Activated T-cell treated with anti-CD3 and anti-CD28 coated beads, Interleukin-2, amount 50 U/mL, for 1 hour (primary cell): ENCODE measurements at places on chromosomes 5 and 9.

GRCh38 chr9:126378761-126379160 is 52.1 kb downstream of the MVB12B start:
- no peak for DNase-seq

- no peak for DNase-seq
These were observed 45.3 kb downstream of the PLPP7 start for GRCh38 chr9:131334629-131335367.

- no peak for DNase-seq
These were observed 134.6 kb upstream of the RANBP3L start for GRCh38 chr5:36436306-36436705.

- no peak for DNase-seq
These were observed 373.0 kb upstream of the MEF2C start for GRCh38 chr5:89255845-89256463.

- no peak for DNase-seq
These were observed 188.6 kb upstream of the ZNF608 start for GRCh38 chr5:124935065-124935464.

- DNase-seq: no peak
These were observed 90.1 kb downstream of the ARHGAP26 start for GRCh38 chr5:142860270-142860669.

GRCh38 chr5:4734348-4734747 is 405.8 kb upstream of the ADAMTS16 start:
- no peak for DNase-seq

DNA sequence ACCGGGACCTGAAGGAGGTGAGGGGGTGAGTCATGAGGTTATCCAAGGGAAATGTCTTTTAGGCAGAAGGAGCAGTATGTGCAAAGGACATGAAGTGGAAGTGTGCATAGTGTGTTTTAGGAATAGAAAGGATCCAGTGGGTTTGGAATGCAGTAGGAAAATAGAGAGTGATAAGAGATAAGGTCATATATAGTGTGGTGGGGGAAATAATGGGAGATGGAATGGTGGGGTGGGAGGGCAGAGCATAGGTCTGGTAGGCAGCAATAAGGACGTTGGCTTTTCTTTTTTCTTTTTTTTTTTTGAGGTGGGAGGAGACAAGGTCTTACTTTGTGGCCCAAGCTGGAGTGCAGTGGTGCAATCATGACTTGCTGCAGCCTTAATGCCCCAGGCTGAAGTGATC is 17.8 kb downstream of the SNX24 start:
- no peak for DNase-seq

GRCh38 chr9:127913682-127914081 is 3.2 kb downstream of the ST6GALNAC4 start:
- no peak for DNase-seq

DNA sequence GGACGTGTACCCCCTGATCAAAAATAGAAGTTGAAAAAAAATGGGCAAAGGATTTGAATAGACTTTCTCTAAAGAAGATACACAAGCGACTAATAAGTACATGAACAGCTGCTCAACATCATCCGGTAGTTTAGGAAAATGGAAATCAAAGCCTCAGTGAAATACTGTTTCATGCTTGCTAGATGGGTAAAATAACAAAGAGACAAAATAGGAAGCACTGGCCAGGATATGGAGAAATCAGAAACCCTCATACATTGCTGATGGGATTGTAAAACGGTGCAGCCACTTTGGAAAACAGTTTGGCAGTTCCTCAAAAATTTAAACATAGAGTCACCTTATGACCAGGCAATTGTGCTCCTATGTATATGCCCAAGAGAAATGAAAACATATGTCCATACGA is 65.0 kb upstream of the SUB1 start:
- DNase-seq: no peak

- DNase-seq: no peak
These were observed 90.8 kb downstream of the TENT4A start for GRCh38 chr5:6803981-6804550.

DNA sequence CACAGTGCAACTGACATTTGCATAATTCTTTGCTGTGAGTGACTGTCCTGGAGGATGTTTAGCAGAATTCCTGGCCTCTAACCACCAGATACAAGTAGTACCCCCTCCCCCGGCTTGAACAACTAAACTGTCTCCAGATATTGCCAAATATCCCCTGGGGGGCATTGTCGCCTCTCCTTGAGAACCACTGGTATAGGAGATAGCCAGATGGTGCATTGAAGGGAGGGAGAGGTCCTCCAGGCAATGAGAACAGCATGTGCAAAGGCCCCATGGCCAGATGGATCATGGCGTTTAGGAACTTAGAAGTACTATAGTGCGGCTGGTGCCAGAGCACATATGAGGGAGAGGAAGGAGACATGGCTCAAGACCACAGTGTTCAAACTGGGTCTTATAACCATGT is 18.9 kb upstream of the ORM1 start:
- no peak for DNase-seq

- DNase-seq: no peak
These were observed 997.5 kb upstream of the CTNND2 start for GRCh38 chr5:12901696-12902095.

GRCh38 chr9:129885018-129885669 is 49.9 kb downstream of the USP20 start:
- DNase-seq: peak; percentile 64

- peak; percentile 51 for DNase-seq
These were observed 21.6 kb downstream of the SH3GLB2 start for GRCh38 chr9:129006328-129007034.

GRCh38 chr9:126927419-126927818 is 12.8 kb downstream of the RALGPS1 start:
- DNase-seq: no peak

- DNase-seq: no peak
These were observed 40.3 kb downstream of the RAB3C start for GRCh38 chr5:58622936-58623871.

- DNase-seq: peak; percentile 71
These were observed 2.4 kb upstream of the TRIM7 start for GRCh38 chr5:181207214-181207959.

GRCh38 chr5:14172149-14172795 is 29.1 kb downstream of the TRIO start:
- no peak for DNase-seq

GRCh38 chr9:3646226-3646625 is 120.4 kb upstream of the RFX3 start:
- no peak for DNase-seq

GRCh38 chr5:170562875-170563228 is 59.0 kb downstream of the KCNIP1 start:
- no peak for DNase-seq

DNA sequence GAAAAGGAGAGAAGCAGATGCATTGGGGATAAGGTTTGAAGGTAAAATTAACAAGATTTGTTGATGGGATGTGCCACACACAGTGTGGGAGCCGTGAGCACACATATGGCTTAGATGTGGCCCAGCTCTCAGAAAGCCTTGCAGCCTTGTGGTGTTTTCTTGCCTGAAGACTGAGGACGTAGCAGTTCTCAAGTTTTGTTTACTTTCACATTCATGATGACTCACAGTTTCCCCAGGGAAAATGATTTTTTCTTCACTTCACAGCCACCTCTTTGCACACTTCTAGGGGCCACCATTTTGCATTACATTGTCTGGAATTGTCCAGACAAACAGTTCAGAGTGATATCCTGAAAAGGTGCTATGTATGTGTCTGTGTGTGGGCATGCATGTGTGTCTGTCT is 126.2 kb downstream of the BASP1 start:
- no peak for DNase-seq

DNA sequence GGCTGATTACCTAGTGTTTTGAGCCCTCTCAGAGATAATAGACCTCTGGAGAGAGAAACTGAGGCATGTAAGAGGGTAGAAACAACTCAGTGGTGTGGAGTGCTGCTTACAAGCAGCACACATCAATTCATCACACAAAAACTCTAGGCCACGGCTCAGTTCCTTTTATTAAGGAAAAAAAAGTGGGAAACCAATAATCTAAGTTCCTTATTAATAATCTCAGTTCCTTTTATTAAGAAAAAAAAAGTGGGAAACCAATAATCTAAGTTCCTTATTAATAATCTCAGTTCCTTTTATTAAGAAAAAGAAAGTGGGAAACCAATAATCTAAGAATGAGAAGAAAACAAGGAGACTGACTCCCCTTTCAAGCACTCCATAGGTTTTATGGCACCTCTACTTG is 28.0 kb downstream of the TXNDC8 start:
- no peak for DNase-seq

DNA sequence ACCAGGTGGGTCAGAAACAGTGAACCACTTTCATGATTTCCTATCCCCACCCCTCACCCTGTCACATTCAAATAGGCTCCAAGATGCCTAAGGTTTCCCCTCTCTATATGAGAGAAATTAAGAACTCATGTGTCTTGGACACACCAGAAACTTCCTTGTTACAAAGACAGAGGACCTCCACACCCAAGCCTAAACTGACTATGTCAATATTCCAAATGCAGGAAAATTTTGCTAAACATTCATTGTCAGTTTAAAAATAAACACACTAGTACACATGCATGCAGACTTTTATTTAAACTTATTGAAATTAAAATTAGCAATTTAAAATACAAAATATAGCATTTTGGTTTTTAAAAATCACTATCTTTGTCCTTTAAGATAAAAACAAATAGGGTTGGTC is 26.2 kb downstream of the SKIC3 start:
- DNase-seq: no peak

DNA sequence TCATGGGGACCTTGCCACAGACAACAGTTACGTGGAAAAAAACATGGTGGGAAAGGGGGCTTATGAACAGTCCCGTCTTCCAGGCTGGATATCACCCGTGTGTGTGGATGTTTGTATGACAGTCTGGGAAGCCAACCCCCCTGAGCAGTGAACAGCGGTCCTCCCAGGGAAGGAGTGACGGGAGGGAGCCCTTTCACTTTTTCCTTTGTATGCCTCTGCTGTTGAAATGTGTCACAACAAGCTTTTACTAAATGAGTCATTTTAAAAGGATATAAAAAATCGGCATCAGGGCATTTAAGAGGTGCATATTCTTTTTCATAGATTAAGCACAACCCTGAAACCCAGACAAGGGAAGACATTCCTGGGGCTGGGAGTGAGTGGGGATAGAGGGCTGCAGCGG is 5.1 kb downstream of the MYMK start:
- DNase-seq: no peak

- DNase-seq: no peak
These were observed 31.9 kb upstream of the ZNF622 start for GRCh38 chr5:16497546-16497945.

DNA sequence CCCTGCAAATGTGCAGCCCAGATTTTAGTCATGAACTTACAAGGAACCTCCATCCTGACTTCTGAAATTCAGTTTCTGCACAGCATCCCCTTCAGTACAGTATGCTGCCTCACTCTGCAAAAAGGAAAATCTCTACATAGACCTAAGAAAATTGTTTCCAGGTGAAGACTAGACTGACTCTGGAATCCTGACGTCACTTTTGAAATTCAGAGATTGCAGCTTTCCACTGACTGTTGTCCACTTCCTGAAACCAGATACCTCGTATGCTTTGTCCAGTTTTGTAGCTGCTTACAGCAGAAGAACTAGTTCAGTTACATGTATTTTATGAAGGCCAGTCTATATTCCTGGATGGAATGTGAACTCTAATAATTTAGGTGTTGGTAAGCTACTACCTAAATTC is 629.3 kb upstream of the ST8SIA4 start:
- no peak for DNase-seq

GRCh38 chr5:67335426-67335825 is 138.8 kb upstream of the CD180 start:
- DNase-seq: no peak

GRCh38 chr9:38066914-38067858 is 1.8 kb downstream of the SHB start:
- peak; percentile 39 for DNase-seq

GRCh38 chr9:116450378-116451139 is 236.5 kb upstream of the TRIM32 start:
- no peak for DNase-seq

GRCh38 chr5:139651043-139651834 is 3.1 kb downstream of the CXXC5 start:
- no peak for DNase-seq

- no peak for DNase-seq
These were observed 29.9 kb downstream of the TMC1 start for GRCh38 chr9:72551306-72551705.

- DNase-seq: no peak
These were observed 12.7 kb upstream of the LIFR start for GRCh38 chr5:38569180-38569579.

DNA sequence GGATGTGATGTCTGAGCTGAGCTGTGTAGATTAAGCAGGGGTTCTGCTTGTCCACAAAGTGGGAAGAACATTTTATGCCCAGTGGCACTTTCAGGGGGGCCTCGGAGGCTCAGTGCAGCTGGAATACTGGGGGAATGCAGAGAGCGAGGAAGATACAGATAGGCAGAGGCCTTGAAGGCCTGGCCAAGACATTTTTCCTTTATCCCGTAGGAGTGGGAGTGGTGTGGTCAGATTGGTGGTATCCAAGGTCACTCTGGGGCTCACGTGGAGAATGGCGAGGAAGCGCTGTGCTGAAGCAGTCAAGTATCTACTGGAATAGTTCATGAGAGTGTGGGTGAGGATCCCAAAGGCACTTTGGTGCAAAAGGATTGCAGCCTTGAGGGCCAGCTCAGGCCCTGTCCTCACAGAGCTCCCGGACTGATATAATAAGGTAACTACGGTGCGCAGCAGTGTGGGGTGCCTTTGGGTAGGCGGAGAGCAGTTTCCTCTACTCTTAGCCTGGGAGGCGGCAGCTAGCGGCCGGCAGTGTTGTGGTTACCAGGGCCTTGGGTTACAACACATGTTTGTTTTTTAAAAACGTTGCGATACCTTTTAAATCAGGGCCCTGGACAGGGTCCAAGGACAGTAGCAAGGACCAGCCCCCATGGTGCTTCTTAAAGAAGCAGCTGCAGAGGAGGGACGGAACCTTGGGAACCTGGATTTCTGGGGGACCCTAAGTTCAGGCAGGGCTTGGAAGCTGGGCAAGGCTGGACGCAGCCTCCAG is 10.8 kb upstream of the CCDC69 start:
- DNase-seq: peak; percentile 39

GRCh38 chr5:1667648-1668140 is 131.9 kb downstream of the MRPL36 start:
- DNase-seq: no peak
